NT2/D1 (cell line): ENCODE measurements at places on chromosomes 12 and 14.

DNA sequence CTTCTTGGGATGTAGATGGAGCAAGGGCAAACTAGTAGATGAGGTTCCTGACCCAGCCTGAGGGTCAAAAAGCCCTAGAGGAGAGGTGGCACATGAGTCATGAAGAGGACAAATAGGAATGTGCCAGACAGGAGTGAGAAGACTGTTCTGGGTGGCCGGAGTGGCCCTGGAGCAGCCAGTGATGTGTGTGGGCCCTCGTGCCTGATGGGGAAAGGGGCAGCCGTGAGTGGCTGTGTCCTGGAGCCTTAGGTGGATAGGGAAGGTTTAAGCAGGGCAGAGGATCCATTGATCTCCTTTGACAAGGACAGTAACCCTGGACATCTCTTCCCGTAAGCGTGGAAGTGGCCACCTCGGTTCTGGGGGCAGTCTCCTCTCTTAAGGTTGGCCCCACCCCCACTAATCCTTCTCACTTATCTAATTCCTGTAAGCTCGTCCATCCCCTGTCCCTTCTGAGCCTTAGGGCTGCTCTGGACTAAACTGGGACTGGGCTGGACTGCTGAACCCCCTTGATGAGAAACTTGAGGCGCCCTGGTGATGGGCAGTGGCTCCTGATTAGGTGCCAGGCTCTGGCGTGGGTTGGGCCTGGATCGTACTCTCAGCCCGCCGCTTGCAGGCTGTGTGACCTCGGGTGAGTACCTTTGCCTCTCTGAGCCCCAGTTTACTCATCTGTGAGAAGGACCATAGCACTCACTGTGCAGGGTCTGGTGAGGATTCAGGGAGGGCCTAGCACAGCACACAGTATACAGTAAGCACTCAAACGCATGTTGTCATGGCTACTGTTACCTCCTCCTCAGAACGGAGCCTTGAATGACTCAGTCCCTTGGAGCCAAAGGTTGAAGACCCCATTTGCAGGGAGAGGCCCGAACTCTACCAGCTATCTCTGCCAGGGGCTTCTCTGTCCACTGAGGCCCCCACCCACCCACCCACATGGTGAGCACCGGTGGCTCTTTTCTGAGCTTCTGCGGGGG lies 4.0 kb downstream of the FAM222A start:
- no peak for DNase-seq

GRCh38 chr14:91230397-91231035 lies 14.0 kb downstream of the GPR68 start:
- DNase-seq, result no peak

DNA sequence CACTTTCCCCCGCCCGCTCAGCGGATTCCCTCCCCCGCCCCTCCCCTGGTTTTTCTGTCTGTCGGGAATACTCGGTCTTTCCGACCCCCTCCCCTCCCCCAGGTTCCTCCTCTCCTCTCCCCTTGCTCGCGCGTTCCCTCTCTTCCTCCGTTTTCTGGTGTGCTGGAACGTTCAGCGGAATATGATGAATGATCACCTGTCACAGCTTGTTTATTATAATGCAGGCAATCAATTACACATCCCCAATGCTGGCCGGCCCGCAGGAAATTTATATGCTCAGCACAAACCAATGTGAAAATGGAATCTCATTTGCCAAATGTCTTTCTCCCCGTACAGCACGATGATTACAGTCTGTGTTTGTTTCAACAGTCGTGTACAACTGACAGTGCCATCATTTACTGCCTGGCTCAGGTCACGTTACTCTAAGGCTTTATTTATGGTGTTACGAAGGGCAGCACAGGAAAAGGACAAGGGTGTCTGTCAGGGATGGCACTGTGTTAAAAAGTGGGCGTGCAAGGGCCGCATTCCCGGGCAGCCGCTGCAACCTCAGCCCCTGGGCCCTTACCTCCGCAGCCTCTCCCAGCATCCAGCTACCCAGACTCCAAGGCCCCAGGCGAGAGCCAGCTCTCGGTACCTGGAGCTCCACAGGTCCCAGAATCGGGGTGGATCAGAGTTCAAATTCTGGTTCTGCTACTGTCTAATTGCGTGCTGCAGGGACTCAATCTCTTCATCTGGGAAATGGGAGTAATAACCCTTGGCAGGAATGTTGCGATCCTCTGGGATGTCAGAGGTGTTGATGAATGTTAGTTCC lies 24.7 kb upstream of the MAP1LC3B2 start:
- no peak for DNase-seq

DNA sequence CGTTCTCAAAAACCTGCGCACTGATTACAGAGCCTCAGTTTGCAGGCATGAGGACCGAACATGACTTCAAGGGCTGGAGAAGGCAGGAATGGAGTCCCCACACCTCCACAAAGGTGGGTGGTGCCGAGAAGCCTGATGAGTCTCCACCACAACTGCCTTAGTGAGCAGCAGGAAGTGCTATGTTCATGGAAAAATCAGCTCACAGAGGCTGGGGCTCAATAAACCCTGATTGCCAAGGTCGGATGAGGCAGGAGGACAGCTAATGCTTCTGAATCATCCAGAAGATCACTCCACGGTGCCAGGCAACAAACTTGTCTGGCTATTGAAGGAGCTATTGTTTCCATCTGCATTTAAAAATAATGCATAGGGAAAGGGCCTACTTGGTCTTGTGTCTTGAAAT lies 31.1 kb downstream of the APPL2 start:
- DNase-seq, result no peak

GRCh38 chr14:23828616-23829015 lies 125.0 kb upstream of the DHRS4 start:
- DNase-seq, result no peak

- no peak for DNase-seq
Observed at GRCh38 chr14:32382704-32383103, 53.6 kb downstream of the AKAP6 start.

DNA sequence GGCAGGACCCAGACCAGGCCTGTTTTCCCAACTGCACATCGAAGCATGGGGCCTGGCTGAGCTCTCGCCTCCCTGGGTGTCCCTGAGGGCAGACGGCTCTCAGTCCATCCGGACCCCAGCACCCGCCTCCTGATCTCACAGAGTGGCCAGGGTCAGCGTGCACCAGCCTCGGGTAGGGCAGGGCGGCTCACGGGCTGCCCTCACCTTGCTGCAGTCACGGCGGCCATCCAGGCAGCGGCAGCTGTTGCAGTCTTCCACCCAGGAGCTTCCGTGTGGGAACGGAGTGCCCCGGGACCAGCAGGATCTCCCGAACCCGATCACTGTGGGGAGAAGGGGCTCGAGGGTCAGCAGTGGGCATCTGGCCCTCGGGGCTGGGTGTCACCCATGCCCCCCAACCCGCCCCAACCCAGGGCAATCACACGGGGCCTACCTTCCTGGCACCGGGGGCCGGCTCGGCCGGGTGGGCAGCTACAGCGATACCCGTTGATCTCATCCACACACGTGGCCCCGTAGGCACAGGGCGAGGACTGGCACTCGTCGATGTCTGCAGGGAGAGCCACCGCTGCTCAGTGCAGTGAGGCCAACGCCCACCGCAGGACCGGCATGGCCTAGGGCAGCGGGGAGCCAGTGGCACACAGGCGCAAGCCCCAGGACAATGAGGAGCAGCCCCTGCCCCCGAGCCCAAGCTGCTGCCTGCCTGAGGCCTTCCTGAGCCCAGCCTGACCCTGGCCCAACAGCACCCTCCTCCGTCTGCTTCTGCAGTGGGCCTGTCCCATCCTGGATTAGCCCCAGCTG lies 22.2 kb downstream of the JAG2 start:
- DNase-seq, result no peak

- no peak for DNase-seq
Observed at GRCh38 chr12:15977999-15978951, 67.1 kb downstream of the DERA start.

DNA sequence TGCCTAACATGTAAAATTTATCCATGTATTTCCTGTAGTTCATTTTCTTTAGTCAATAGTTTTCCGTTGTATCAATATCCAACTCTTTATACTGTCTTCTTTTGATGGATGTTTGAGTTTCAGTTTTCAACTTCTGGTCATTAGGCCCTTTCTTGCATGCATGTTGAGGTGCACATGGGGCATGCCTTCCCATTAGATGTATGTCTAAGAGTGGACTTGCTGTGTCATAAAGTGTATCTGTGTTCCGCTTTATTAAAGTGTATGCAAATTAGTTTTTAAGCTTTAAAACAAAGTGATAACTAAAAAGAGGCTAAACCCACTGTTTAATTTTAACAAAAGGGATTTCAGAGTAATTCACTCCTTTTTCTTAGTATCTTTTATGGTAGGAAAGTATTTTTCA lies 441.1 kb downstream of the PCNX1 start:
- DNase-seq, result no peak

DNA sequence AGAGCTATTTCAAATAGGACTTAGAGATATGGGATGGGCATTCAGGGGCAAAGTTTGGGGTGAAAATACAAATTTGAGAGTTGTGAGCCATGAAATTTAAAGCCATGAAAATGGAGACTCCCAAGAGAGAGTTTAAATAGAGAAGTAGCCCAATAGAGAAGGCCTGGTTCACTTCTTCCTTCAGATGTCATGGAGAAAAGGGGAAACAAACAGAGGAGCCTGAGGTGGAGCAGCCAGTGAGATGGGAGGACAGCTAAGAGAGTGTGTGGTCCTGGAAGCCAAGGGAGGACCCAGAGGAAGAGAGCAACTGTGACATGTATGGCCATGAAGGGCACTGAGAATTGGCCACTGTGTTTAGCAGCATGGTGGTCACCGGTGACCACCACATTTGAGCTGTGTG lies 12.3 kb upstream of the DYNLL1 start:
- no peak for DNase-seq

DNA sequence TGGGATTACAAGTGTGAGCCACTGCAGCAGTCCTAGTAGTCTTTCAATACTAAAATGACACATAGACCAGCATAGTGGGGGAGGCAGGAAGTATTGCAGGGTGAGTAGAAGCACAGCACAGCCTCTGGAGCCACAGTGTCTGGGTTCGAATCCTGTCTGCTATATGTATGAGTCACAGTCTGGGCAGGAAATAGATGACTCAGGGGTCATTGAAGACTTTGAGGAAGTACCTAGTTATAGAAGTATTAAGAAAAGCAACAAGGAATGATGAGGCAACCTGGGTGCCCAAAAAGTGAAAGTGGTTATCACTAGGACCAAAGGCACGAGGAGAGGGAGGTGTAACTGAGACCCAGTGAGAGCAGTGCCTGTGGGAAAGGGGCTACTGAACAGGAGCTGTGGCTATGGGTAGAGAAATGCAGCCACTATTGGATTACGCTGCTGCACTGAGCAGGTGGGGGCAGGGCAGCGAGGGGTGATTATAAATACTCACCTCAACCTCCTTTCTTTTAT lies 124.0 kb downstream of the PDE3A start:
- no peak for DNase-seq

- no peak for DNase-seq
Observed at GRCh38 chr12:73106896-73107295, 834.7 kb downstream of the TRHDE start.

DNA sequence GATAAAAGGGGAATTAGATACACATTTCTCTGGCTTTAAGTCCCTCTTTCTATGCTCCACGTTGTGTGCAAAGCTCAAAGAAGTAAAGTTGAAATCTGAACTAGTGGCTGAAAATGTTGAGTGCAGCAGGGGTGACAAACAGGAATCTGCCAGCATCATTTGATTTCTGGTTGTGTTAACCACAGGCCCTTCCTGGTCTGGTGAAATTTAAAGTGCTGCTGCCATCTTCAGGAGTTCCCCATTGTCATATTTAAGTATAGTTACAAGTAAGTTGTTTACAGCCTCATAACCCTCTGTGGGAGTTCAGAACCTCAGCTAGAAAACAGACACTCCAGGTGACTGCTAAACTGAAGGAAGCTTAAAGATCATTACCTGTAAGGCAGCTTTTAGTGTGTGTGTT lies 90.9 kb upstream of the CCDC196 start:
- DNase-seq, result no peak

- DNase-seq, result no peak
Observed at GRCh38 chr12:98456576-98457573, 58.5 kb upstream of the TMPO start.

DNA sequence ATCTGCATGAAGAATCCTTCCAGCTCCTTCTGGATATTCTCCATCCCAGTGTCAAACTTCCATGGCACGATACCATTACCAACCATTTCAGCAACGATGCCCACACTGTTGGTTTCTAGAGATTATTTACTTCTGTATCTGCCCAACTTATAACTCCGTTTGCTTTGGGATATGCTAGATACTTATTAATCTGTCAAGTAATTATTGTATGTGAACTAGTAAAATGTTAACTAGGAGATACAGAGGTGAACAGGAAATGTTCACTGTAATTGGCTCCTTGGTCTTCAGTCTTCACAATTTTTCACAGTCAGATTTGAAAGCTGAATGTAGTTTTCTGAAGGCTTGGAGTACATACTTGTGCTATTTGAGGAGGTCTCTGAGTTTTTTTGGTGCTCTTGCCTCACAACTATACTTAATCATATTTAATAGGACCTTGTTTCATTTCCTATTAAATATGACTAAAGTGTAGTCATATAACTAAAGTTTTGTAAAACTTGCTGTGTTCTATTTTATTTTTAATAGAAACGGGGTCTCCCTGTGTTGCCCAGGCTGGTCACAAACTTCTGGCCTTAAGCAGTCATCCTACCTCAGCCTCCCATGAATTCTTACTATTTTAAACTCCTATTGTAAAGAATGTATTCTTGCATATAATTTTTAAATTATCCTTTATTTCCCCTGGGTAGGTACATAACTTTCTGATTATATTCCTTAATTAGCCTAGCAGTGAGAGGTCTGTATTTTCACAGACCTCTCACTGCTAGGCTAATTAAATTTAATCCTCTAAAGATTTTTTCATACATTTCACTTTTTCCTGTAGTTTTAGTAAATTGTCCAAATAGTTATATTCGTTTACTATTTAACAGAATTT lies 79.7 kb downstream of the FGD4 start:
- DNase-seq, result no peak

GRCh38 chr12:9843407-9843806 lies 16.1 kb downstream of the KLRF1 start:
- no peak for DNase-seq

DNA sequence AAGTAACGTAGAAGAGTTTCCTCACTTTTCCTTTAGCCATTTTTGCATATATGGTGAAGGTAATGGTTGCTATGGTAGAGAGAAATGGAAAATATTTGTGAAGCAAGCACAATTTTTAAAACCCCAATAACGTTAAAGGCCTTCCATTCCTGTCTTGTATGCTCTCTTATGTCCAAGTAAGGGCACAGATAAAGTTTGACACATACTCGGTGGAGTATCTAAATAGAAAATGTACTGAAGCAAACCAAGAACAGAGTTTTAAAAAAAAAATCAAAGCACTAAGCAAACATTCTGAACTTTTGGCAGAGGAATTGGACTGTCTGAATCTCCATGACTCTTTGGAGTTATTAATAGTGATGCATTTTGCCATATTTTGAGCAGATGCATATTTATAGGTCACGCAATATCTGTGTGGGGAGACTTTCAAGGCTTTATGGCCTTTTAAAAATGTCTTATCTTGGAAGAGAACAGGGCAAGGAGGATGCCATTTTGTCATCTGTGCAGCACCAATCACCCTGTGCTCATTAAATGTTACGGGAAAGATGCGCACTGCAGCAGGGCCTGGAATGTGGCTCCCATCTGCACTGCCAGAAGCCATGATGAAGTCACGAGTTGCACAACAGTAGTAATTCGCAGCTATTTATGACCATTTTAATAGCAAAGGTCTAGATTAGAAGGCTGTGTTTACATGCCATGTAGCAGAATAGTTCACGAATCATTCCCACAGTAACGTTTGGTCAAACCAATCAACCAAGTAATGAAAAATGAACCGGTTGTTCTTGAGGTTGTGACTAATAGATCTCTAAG lies 23.3 kb upstream of the AMIGO2 start:
- no peak for DNase-seq
